ENCODE measurements at places on chromosomes 11 and 22.

- DNase-seq, result no peak
These were observed 2.0 kb upstream of the TESMIN start for GRCh38 chr11:68753300-68753699.

- DNase-seq, result no peak
These were observed 79.1 kb upstream of the LINC01488 start for GRCh38 chr11:69402251-69402887.

DNA sequence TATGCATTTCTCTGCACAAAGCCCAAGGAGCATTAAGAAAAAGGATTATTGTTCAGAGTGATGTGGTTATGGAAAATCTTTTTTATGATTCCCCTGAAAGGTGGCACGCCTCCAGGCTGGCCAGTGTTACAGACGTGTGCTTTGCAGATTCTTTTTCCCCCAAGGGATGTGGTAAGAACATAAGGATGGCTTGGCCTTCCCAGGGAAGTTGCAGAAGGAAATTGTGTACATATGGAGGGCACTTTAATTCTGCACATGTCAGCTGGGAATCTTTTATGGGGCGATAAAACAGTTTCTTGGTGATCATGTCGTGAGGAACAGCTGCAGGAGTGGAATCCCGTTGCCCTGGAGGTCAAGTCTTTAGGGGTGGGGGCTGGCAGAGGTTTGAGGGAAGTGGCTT is 9.7 kb downstream of the SMARCB1 start:
- DNase-seq, result peak; percentile 50

GRCh38 chr11:107392611-107393010 is 65.0 kb downstream of the CWF19L2 start:
- DNase-seq, result no peak

- no peak for DNase-seq
These were observed 44.4 kb upstream of the TCF20 start for GRCh38 chr22:42314709-42315391.

DNA sequence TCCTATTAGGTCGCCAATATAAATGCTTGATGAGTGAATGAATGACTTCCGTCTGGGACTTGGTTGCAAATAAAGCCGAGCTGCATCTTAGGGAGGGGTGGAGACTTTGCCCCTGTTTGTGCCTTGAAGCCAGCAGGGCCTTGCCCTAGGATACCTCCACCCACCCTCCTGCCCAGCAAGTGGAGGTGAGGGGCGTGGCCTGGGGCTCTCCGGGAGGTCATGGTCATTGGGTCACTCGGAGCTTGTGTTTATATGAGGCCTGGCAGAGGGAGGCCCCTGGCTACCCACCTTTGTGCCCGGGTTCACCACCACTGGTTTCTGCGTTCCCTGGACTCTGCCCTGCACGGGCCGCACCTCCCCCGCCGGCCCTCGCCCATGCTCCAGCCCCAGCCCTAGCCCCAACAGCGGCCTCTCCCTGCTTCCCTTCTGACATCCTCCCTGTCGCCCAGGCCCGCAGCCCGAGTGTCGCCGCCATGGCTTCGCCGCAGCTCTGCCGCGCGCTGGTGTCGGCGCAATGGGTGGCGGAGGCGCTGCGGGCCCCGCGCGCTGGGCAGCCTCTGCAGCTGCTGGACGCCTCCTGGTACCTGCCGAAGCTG is 4.3 kb downstream of the MPST start:
- DNase-seq, result no peak

- no peak for DNase-seq
These were observed 24.4 kb downstream of the QSER1 start for GRCh38 chr11:32916994-32917393.

DNA sequence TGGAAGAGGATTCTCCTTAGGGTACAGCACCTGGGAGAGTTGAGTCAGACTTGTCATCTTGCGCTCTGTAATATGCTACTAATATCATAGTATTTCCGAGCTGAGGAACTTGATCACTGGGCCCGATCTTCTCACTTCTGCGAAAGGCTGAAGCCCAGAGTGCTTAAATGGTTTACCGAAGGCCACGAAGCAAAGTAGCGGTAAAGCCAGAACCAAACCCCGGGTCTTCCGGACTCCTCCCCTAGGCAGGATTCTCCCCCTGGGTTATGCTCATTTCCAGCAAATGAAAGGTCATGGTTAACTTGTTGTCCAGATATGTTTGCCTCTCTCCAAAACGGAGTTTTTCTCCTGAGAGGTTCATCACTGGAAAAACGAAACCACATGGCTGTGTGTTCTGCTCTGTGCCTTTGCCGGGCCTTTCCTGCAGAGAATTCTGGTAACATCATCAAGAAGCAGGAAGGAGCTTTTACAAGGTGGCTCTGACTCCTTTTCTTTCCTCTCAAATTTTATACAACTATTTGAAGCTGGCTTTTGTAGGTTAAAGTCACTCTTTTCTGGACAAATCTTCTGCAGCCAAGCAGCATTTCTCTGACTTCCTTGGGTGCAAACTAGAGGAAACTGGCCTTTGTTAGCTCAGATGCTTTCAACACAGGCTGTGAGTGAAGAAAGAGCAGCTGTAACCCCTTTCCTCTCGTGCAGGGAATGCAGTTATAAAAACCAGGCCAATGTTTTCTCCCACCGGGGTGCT is 35.5 kb downstream of the UBASH3B start:
- DNase-seq, result peak; percentile 46

- DNase-seq, result no peak
These were observed 390.0 kb upstream of the CADM1 start for GRCh38 chr11:115894176-115894575.

GRCh38 chr11:37364246-37364839 is 766.3 kb upstream of the RAG2 start:
- no peak for DNase-seq

GRCh38 chr22:48720662-48721394 is 1106.8 kb downstream of the BRD1 start:
- DNase-seq, result no peak

DNA sequence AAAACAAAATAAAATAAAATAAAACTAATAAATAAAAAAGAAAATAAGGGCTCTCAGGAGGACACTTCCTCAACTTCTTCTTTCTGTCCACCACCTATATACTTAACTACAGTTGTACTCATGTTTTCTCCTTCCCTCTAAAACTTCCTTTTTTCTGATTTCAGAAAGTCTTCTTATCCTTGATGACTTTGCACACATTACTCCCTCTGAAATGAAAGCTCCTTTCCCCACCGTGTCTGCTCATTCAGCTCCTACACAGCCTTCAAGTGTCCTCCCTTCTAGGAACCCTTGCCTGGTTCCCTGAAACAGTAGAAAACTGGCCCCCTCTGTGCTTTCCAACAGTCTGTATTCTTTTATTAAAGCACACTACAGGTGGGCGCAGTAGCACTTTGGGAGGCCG is 18.3 kb upstream of the DDX17 start:
- no peak for DNase-seq

DNA sequence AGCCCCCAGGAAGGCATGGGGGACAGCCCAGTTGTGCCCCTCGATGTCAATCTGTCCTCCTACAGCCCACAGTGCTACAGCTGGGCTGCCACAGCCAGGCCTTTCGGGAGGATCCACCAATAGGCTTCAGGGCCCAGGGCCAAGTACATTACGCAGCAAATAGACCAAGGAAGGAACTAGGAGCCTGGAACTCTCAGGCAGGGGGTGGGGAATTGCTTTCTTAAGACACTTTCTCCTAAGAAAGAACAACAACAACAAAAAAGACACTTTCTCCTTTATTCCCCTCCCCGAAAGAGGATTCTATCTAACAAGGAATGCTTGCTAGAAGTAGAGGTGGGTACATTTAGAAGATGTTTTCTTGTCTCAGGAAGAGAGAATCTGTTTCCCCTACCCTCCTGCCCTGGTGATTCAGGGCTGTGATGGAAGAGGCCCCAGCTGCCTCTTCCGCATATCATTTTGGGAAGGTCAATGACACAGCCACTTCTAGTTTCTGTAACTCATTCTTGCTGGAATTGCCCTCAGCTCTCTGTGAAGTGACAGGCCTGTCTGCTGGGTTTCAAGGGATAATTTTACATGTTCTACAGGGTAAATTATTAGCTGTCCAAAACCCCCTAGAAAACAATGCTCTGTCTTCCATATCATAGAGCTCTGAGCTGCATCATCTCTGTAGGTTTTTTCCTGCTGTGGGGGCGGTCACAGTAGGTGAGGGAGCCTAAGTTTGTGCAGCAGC is 6.0 kb upstream of the MALAT1 start:
- peak; percentile 88 for DNase-seq

DNA sequence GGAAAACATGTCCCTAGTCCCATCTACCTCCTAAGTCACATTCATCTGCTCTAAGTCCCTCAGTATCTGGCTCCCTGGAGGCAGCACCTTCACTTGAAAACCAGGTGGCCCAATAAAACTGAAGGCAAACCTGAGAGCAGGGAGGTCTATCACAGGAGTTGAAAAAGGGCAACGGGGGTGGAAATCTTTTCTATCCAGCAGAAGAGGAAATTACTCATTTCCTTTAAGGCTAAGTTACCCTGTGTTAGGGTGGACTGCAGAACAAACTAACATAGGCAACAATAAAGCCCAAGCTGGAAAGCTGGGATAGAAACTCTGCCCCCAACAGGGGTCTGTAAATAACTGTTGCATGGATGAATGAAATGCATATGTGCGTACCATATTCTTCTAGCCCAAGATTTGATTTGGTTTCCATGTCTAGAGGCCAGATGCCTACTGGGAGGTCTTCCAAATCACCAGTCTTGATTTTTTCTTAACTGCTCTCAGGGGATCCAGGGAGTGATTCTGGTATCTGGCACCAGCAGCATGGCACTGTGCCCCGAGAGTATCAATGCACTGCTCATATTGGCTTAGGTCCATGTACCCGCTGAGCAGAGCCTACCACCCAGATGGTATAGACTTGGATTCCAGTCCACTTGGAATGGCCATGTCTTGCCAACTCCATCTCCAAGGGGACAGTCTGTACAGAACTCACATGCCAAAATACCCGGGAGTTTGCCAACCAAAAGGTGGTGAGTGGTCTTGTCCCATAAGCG is 350.0 kb upstream of the NCAM1 start:
- DNase-seq, result peak; percentile 34

DNA sequence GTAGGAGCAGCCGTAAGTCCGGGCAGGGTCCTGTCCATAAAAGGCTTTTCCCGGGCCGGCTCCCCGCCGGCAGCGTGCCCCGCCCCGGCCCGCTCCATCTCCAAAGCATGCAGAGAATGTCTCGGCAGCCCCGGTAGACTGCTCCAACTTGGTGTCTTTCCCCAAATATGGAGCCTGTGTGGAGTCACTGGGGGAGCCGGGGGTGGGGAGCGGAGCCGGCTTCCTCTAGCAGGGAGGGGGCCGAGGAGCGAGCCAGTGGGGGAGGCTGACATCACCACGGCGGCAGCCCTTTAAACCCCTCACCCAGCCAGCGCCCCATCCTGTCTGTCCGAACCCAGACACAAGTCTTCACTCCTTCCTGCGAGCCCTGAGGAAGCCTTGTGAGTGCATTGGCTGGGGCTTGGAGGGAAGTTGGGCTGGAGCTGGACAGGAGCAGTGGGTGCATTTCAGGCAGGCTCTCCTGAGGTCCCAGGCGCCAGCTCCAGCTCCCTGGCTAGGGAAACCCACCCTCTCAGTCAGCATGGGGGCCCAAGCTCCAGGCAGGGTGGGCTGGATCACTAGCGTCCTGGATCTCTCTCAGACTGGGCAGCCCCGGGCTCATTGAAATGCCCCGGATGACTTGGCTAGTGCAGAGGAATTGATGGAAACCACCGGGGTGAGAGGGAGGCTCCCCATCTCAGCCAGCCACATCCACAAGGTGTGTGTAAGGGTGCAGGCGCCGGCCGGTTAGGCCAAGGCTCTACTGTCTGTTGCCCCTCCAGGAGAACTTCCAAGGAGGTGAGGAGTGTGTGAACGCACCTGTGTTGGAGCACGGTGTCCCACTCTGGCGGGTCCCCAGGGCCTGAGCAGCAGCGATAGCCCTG is at the start of gene TAGLN:
TAGLN (plus strand) TSS at position 318 of the 863 bp plus-strand sequence. CDS start 3,644 bp downstream, outside the sequence.
- DNase-seq, result peak; percentile 99

GRCh38 chr11:10899121-10899830 is 41.4 kb upstream of the ZBED5 start:
- no peak for DNase-seq

- peak; percentile 28 for DNase-seq
These were observed 20.5 kb upstream of the APOA1 start for GRCh38 chr11:116857936-116858335.

GRCh38 chr11:85485902-85486301 is 141.2 kb downstream of the DLG2 start:
- DNase-seq, result no peak

DNA sequence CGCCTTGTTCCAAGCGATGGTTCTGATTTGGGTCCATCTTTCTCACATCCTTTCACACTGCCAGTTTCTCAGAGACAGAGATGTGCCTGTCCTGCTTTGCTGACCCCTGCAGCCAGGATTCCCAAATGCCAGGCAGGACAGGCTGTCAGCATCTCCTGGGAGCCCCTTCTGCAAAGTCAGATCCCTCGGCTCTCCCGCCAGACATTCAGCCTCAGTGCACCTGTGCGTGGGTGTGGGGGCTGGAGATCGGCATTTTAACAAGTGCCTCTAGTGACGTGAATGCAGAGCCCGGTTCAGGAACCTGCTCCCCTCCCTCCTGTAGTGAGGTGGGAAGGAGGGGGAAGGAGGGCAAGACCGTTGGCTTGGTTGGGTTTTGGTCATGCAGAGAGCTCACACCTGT is 108.9 kb upstream of the FGF3 start:
- DNase-seq, result no peak
